NCI-H526 (cell line): ENCODE measurements at places on chromosomes 12 and 14.

DNA sequence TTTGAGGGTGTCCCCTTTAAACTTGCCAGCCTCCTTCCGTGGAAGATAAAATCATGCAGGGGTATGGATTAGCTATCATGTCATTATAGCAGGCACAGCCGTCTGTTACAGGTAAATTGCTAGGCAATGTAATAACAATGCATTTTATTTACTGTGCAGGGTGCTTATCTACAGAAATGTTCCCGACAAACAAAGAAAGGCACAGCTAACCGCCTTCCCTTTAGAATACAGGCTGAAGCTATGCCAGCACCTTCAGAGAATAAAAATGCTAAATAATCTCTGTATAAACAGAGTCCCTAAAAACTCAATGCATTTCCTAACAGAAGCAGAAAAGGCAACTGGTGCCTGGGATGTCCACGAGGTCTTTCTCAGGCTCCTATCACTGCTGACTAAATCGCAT is 239.2 kb downstream of the SPTSSA start:
- no peak for DNase-seq

- DNase-seq: no peak
These were observed 274.0 kb downstream of the NOVA1 start for GRCh38 chr14:26323869-26324268.

DNA sequence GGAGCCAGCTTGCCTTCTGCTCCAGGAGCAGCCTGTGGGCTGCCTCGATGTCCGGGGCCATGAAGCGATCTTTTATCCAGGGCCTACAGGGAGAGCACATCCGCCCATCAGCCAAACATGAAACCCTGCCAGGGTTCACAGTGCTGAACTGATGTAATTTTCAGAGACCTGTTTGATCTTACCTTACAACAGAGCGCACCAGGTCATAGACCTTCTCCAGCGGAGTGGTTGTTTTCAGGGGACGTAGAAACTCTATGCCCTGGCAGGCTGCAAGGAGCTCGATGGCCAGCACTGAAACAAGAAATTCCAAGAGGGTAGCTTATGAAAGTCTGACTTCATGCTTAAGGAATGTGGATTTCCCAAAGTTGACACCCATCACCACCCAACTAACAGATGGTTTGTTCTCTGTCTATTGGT is 19.7 kb downstream of the HAL start:
- DNase-seq: no peak

DNA sequence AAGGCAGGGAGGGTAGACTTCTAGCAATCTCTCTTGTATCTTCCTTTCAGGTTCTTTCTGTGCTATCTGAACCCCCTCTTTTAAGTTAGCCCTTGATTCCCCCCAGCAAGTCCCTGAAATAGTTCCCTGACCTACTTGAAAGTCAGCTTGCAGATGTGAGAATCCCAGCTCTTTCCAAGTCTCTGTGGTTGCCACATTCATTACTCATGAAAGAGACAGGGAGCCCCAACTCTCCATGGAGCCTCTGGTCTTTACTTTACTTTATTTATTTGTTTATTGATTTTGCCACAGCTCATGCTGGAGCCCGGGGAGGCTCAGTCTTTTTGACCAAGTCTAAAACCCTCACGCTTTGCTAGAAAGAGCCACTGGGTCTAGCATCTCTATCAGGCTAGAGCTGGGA is 193.6 kb upstream of the FAR2 start:
- no peak for DNase-seq

DNA sequence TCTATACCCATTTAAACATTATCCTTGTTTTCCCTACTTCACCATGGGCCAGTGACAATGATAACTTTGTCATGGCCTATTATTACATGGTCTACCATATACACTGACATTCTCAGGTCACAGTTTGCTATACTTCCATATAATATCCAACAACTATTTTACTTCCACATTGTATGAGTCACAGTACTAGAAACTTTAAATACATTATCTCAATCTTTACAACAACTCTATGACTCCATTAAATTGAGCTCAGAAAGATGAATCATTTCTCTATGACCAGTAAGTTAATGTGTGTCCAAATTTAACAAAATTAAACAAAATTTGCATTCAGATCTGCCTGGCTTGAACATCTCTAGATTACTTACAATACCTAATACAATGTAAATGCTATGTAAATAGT is 93.9 kb downstream of the PLEKHG7 start:
- DNase-seq: no peak

DNA sequence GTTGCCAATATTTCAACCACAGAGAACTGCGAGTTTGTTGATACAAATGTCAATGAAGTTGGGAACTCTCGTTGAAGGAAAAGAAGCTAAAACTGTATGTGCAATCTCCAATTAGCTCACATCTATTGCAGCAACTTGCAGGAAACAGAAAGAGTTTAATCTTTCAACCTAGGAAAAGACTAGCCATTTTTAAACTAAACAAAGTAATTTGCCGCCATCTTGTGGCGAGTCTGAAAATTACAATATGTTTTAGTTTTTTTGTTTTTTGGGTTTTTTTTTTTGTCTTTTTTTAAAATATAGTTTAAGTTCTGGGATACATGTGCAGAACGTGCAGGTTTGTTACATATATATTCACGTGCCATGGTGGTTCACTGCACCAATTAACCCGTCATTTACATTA is 131.2 kb upstream of the FOXG1 start:
- DNase-seq: peak; percentile 4

DNA sequence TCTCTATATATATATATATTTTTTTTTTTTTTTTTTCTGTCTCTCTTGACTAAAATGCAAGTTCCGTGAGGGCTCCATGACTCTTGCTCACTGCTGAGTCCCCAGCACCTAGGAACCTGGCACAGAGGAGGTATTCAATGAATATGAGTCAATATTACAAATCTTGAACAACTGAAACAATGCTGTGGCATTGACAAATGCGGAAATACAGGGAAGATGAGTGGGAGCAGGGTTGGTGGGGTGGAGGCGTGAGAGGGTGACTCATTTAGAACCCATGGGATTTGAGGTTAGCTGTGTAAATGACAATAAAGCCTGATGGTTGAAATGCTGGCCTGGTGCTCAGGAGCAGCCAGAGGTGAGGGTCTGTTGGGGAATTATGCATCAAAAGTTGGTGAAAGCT is 121.7 kb upstream of the FUT8 start:
- no peak for DNase-seq

- DNase-seq: no peak
These were observed 125.1 kb downstream of the GPR65 start for GRCh38 chr14:88130057-88130432.
